ENCODE measurements at places on chromosomes 11 and 22.

- DNase-seq: peak; percentile 50
Measured at GRCh38 chr11:76236092-76236999, 30.0 kb upstream of the WNT11 start.

GRCh38 chr22:48942698-48943566, 884.7 kb downstream of the BRD1 start:
- no peak for DNase-seq

- DNase-seq: no peak
Measured at GRCh38 chr11:93330446-93330984, at the start of gene DEUP1. Gene DEUP1 (plus strand): TSS chr11:93330742. CDS start chr11:93332260, 1,518 bp downstream.

GRCh38 chr11:72004515-72005346, 6.0 kb downstream of the IL18BP start:
- DNase-seq: no peak

DNA sequence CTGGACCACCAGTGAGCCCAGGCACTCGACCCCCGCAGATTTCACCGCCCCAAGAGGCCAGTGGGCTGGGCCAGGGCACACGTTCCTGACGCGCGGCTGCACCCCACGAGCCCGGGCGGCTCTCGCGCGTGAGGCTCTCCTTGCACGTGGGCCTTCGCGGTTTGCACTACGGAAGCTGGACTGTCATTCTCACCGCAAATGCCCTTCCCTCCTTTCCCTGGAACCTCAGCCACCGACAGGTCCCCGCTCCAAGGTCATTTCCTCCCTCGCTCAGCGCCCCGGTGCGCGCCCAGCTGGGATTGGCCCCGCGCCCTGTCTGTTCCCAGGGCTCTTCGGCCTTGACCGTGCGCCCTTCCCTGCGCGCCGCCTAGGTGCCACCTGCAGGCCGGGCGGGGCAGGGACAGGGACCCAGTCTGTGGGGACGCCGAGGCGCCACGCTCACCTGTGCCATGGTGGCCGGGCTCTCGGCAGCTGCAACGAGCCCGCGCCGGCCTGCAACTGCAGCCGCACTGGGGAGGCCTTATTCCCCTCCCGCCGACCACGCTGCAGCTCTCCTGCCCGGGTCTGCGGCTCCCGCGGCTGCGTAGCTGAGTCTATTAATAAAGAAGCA, 2.1 kb upstream of the CPT1A start:
- no peak for DNase-seq

GRCh38 chr22:38138961-38139360, 28.5 kb upstream of the BAIAP2L2 start:
- DNase-seq: no peak

DNA sequence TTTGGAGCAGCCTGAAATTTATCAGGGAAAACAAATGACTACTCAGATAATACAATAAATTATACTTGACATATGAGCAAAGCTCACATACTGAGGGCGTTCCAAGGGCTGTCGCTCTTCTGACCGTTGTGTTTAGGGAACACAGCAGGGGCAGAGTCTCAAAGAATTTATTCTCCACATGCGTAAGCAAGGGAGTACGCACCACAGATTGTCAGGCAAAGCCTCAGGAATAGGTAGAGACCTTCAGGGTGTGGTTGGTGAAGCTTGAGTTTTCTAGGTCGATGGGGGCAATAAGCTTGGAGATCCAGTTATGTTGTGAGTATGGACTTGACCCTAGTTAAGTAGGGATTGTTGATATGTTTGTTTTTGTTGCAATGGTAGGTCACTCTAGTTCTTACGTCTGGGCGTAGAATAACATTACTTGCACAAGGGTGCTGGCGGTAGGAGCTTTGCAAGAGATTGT, 830 bp downstream of the ACAT1 start:
- peak; percentile 61 for DNase-seq

DNA sequence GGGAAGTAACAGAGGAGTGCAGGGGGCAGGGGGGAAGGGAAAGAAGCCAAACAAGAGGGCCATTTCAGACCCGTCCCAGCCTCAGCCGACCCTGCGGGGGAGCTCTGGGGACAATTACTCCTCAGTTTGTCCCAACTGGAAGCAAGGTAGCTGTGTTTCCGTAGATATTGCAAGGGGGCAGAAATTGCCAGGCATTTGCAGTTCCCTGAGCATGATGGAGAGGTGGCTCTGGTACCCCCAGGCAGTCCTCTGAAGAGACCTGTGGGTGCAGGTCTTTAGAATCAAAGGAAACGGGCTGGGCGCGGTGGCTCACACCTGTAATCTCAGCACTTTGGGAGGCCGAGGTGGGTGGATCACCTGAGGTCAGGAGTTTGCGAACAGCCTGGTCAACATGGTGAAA, 13.8 kb upstream of the JAM3 start:
- no peak for DNase-seq

DNA sequence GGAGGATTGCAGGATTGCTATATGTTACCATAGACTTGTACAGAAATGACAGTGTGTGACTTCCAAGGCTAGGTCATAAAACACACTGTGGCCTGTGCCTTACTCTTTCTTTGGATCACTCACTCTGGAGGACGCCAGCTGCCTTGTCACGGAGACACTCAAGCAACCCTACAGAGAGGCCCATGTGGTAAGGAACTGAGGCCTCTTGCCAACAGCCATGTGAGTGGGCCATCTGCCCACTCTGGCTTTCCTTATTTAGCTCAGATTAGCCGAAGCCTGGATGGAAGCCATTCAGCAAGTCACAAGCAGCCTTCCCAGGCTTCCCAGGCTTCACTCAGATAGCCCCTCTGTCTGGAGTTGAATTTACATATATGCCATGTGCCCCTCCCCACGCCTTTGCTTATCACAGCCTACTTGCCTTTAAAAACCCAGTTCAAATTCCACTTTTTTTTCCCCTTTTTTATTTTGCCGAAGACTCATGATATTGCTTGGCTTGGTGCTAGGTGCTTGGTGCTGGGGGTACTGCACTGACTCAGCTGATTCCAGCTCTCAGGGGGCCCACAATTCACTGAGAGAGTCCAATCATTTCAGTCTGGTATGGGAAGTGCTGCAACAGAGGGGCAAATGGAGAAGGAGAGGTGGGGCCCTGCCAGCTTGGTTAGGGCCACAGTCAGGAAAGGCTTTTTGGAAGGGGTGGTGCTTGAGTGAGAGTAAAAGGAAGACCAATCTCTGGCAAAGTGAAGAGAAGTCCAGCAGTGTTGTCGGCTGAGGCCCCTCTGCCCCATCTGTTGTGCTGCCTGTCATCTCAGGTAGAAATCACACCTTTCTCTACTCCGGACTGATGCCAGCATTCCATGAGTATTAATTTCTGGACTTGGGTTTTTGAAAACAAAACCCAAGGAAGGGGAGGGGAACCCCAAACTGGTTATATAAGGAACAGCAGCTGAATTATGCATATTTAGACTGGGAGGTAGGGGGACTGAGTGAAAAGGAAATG, 14.5 kb upstream of the P4HA3 start:
- DNase-seq: peak; percentile 94

DNA sequence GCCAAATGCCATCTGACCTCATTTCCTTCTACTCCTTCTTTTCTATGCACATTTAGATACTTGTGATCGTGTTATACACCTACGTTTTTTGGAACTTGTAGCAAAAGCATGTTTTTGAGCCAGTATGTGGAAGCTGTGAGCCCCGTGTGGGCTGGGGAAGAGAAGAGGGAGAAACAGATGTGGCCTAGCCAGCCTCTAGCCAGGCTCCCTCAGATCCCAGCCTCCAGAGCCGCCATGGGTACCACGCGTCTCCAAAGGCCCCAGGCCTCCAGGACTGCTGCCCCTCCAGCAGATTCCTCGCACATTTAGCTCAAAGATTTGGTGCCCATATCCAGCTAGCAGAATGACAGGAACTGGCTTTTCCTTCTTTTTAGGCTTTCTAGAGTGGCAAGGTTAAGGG, 17.0 kb upstream of the TLCD5 start:
- DNase-seq: no peak

DNA sequence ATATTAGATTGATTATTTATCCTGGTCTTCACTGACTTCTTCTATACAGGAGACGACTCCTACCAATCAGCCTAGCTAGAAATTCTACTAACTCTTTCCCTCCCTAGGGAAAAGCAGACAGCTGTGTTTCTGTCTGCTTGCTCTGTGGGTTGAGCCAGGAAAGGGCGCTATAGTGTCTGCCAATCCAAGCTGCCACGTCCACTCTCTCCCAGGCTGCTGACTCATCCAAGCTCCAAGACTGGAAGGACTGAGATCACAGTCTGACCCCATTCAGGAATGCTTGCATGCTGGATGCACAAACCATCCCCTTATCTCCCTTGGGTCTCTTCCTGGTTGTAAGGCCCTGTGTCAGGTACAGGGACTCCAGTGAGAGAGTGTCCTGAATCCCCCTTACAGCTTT, 955.6 kb downstream of the OPCML start:
- peak; percentile 39 for DNase-seq

- no peak for DNase-seq
Measured at GRCh38 chr11:70204466-70204799, 1.3 kb downstream of the FADD start.

DNA sequence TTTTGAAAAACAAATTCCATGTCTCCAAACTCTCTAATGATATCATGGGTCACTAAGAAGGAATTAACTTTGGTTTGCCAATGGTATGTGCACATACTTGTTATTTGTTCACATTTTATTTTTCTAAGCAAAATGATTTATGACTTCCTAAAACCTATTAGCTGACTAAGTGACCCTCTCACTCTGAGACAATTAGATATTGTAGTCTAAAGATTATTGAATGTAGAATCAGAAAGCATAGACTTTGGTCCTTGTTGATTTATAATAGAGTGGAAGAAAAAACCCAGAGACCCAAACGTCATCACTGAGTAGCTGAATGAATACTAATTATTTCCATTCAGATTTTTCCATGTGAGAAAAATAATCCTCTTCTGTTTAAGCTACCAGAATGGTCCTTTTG, 243.5 kb upstream of the ANO3 start:
- peak; percentile 38 for DNase-seq

- DNase-seq: no peak
Measured at GRCh38 chr11:35118906-35119305, 20.1 kb upstream of the CD44 start.

GRCh38 chr11:69351460-69351859, 57.5 kb downstream of the MYEOV start:
- DNase-seq: peak; percentile 65

DNA sequence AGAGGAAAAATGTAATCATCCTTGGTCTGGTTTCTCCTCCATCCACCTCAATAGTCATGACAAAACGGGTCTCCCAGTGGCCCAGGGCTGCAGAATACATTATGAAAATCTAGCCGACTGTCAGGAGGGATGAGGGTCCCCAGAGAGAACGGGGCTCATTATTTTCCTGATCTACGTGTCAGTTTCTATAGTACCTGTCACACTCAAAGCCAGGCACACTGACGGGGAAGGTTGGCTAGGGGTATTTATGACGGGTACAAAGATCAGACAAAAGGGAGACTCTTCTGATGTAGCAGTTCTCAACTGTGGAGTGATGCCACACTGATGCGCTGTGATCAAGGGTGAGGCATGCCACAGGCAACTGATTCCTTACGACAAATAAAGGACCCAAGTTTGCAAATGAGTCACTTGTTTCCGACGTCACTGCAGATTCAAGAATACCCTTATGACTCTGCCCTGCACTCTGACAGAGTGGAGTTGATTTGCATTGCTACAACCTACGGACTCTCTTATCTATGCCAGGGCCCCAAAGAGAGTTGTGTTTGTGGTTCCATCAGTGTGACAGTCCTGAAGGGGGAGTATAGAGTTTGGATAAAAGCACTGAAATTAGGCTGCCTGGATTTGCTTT, 188.2 kb upstream of the TBCEL start:
- DNase-seq: peak; percentile 4

GRCh38 chr11:86119906-86120305, 51.0 kb upstream of the PICALM start:
- no peak for DNase-seq

DNA sequence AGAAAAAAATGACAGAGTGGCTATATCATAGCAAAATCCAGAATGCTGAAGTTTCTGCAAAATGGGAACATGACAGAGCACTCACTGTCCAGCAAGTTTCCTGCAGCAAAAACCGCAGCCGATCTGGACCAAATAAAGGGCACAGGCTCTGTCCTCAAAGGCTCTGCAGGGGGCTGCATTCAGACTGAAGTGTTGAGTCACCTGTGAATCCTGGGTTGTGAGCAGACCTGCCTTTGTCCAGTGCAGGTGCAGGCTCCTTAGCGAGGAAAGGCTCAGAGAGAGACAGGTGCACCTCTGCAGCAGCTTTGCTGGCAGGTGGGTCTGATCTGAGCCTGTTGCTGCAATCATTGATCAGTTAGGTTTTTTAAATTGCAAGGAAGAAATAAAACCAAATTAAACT, 29.3 kb upstream of the NFAM1 start:
- DNase-seq: no peak

DNA sequence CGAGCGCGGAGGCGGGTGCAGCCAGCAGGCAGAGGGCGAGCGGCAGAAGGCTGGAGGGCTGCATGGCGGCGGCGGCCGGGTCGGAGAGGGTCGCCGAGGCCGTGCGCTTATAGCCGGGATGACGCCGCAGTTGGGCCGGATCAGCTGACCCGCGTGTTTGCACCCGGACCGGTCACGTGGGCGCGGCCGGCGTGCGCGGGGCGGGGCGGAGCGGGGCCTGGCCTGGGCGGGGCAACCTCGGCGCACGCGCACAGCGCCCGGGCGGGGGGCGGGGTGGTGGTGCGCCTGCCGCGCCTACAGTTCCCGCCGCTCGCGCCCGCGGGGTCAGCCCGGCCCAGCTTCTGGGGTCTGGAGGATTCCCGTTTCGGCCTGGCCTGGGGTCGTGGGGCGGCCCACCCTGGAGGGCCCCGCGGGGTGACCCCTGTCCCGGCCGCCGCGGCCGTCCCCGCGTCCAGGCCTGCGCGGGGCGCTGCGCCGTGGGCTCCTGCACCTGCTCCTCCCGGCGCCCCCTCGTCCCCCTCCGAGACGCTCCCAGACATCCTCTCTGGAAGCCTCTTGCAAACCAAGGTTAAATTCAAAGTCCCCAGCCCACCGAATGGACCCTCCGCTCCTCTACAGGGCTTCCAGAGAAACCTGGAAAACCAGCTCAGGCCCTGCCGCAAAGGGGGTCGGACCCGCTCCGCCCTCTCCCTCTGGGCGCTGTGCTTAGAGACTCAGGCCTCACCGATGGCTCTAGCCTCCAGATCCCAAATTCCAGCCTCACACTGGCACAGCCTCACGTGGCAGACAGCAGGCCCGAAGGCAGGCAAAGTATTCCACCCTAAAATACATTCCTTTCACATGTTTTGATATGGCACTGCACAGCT, at the start of gene CTSD:
TSS of gene CTSD (minus strand) at position 132 of the 866 bp plus-strand sequence. CDS start at position 64, 68 bp downstream.
- peak; percentile 71 for DNase-seq

DNA sequence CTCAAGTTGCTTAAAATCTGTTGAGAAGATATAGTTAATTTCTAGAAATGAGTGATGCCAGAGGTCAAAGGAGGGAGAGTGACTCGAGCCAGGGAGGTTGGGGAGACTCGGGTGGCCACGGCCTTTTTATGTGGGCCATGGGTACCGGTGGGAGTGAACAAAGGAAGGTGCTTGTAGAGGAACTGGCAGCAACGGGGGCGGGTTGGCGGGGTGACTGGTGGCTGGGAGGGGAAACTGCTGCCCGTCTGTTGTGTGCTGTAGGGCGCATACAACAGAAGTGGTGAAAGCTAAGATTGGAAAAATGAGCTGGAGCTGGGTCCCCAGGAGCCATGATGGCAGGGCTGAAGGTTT, 5.4 kb downstream of the DAGLA start:
- DNase-seq: no peak

- DNase-seq: no peak
Measured at GRCh38 chr22:36928786-36929535, 15.5 kb downstream of the CSF2RB start.
